ENCODE measurements at places on chromosomes 1 and 21.

GRCh38 chr1:90200646-90201205, 205.8 kb downstream of the ZNF326 start:
- no peak for DNase-seq

- DNase-seq, result no peak
These were observed 191.4 kb downstream of the AKT3 start for GRCh38 chr1:243658594-243659105.

DNA sequence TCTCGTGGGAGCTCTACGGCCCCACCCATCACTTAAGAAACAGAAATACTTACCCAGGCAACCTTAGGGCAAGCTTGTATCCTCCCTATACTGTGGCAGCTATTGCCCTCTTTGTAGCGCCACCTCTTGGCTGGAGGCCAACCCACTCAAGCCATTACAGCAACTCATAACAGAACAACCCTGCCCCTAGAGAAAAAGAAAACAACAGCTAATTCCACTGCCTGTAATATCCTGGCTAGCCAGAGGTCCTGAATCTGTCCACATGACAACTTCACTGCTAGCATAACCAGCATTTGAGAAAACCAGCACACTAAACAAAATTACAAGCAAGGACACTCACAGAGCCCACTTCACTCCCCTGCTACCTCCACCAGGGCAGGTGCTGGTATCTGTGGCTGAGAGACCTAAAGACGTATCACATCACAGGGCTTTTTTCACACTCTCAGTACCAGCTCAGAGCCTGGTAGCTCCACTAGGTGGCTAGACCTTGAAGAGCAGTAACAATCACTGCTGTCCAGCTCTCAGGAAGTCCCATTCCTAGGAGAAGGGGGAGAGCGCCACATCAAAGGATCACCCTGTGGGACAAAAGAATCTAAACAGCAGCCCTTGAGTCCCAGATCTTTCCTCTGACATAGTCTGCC, 14.5 kb upstream of the MX1 start:
- no peak for DNase-seq

DNA sequence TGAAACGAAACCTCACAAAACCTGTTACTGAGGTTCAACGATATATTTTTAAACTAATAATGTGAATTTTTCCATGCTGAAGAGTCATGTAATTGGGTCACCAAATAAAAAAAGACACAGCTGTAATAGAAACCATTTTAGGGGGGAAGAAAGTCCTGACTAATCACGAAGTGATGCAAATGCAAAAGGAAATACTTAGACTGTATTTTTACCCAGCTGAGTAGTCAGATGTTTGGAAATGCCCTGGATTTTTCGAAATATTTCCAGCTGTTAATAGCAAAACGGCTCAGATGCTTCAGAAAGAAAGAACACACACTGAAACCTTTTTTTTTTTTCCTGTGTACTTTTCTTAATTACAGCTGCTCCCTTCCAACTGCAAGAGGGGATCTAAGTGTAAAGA, 210.3 kb downstream of the SETD4 start:
- no peak for DNase-seq

All from neuronal stem cell (in vitro differentiated cells).